ENCODE measurements at places on chromosomes 3 and 15.

GRCh38 chr15:87761736-87762509, 494.6 kb downstream of the NTRK3 start:
- no peak for DNase-seq

DNA sequence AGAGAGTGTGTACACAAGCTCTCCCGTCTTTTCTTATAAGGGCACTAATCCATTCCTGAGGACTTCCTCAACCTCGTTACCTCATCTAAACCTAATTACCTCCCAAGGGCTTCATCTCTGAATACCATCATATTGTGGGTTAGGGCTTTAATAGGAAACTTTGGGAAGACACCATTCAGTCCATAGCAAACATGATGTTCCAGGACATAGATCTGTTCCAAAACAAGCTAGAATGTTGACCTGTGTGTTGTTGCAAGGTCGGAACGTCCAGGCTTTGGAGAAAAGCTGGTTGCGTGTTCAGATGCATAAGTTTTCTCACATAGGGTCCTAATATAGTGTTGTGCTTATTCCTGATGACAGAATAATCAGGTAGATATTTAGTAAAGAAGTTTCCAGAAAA, 9.7 kb upstream of the TMEM87A start:
- DNase-seq = no peak

DNA sequence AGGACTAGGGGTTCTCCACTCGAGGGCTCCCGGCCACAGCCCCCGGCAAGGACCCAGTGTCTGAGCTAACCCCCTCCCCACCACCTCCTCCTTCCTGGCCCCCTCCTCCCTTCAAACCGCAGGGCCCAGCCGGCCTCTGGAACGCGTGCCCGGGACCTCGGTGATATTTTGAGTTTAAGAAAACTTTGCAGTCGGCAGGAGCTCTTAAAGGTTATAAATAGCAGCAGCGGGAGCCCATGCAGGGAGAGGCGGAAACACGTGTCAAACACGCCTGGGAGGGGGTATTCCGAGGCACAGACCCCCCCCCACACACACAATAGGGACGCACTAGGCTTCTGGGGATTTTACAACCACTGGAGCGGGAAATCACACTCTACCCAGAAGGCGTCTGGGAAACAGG, 3.1 kb upstream of the PTH1R start:
- no peak for DNase-seq

DNA sequence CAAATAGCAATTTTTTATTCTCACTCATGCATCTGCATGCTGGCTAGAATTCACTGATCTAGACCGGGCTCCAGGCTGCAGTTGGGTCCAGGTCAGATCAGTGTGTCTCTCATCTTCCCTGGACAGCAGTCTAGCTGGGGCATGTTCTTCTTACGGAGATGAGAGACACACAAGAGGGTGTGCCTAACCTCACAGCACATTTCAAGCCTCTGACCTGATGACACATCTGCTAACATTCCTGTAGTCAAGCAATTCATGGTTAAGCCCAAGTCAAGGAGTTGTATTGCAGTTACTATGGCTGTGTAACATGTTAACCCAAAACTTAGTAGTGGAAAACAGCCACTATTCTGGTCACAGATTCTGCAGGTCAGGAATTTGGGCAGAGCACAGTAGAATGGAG, 13.1 kb downstream of the BSN start:
- DNase-seq = no peak

- DNase-seq = peak; percentile 68
These were observed 150.5 kb downstream of the CFAP20DC start for GRCh38 chr3:58899159-58899952.

GRCh38 chr3:40737343-40737742, 212.6 kb downstream of the ZNF621 start:
- DNase-seq = no peak

GRCh38 chr3:48057521-48057920, 41.3 kb upstream of the MAP4 start:
- DNase-seq = no peak

DNA sequence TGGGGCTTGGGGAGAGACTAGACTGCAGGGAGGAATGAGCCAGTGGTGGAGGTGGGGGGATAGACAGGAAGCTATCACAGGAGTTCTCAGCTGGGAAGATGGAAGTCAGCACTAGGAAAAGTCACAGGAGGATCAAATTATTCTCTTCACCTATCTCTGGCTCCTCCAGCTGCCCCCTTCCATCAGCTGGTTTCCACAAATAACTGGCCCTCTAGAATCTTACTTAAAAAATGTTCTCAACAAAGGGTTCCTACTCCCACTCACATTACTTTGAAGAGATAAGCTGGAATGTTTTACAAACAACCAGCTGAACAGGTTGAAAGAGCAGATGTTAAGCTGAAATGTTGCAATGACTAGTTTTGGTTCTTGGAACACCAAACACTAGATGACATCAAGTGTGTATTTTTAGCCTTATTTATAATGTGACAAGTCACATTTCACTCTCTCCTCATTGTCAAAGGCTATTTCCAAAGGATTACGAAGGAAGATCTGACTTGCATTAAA, 102.7 kb upstream of the AADACL2 start:
- DNase-seq = no peak

Data from activated CD4-positive, alpha-beta T cell treated with anti-CD3 and anti-CD28 coated beads for 36 hours (primary cell).